ENCODE measurements at places on chromosomes 12 and 14.

- no peak for DNase-seq
Measured at GRCh38 chr12:57545809-57546437, 1.1 kb downstream of the DCTN2 start.

DNA sequence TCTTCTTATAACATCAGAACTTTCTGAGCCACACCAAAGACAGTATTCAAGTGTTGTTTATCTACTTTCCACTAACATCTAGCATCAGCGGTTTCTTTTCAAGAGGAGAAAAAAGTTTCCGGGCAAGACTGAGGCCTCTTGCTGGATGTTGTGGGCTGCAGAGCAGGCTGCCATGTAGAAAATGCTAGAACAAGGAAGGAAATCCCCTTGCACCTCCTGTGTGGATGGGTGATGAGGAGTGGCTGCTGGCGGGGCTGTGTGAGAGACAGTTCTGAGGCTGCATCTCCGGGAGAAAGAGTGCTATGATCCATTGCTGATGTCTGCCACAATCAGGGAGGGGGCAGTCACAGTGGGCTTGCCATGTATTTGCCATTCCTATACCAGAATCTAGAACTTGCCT lies 37.8 kb upstream of the PPP1CC start:
- no peak for DNase-seq

- no peak for DNase-seq
Measured at GRCh38 chr12:70042675-70043074, 200.6 kb upstream of the CNOT2 start.

GRCh38 chr14:74667758-74668157 lies 45.1 kb downstream of the AREL1 start:
- no peak for DNase-seq

- no peak for DNase-seq
Measured at GRCh38 chr12:102371165-102371564, 109.2 kb downstream of the IGF1 start.

DNA sequence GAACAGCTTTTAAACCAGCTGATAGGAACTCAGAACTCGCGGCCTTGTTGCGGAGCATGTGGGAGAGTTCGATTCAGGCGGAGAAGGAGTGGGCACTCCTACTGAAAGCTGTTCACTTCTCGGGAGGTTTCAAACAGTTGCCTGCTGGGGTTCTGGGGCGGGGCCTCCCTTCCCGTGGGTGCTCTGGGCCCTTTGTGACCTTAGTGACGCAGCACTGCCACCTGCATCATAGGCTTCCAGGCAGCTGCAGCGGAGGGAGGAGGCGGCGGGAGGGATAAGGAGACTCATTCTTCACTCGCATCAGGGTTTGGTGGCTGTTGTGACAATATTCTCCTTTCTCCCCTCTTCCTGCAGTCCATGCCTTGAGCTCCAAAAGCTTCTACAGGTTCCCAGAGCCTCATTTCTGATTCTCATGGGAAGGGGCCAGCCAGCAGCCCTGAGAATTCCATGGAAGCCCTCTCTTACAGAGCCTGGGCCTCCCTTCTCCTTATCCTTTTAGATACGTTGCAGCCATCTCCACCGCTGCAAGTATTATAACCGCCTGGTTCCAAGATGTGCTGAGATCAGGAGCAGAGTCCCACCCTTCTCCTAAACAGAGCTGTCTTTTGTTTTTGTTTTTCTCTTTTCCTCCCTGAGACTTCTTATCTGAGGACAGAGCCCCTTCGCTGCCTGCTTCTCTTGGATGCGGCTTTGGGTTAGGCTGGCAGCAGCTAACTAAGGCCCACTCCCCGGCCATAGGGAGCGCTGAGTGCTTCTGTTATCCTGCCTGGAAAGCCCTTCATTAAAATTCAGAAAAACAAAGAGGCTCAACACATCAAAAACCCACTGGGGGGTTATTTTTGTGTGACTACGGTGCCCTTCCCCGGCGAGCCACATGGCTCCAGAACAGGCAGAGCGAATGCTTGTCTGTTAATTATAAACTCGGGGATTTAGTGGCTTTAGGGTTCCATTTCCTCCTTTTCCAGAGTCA lies 67.6 kb upstream of the GPATCH2L start:
- no peak for DNase-seq

DNA sequence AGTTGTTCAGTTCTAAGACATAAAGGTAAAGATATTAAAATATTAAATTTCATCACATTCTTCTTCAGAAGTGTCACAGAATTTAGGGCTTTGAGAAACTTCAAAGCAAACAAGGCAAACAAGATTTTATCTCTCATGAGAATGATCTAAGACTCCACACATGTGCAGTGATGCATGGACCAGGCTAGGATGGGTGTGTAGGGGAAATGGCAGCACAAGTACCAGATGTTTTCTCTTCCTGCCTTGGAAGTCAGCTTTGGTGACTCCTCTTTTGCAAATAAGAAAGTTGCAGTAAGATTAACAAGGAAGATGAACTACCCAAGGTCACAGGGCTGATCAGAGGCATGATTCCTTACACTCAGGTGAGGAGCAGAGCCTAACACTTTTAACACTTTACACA lies 163.8 kb upstream of the LMNTD1 start:
- no peak for DNase-seq

GRCh38 chr12:3572560-3572959 lies 81.6 kb downstream of the PRMT8 start:
- DNase-seq: no peak

DNA sequence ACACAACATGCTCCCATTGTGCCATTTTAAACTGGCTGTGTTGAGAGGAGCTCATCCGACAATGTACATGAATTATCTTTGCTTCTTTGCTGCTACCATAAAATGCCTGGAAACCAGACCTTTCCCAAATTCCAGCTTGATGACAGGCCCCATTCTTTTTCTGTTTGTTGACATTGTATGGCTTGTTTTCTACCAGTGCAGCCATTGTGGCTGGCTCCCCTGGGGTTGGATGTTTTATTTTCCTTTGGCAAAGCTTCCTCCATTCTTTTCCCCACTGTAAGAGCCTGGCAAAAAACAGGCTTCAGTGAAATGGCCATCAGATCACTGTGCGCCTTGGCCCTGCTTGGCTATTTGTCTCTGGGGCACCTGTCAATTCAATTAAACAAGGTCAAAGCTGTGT lies 532.5 kb downstream of the VRK1 start:
- DNase-seq: no peak

DNA sequence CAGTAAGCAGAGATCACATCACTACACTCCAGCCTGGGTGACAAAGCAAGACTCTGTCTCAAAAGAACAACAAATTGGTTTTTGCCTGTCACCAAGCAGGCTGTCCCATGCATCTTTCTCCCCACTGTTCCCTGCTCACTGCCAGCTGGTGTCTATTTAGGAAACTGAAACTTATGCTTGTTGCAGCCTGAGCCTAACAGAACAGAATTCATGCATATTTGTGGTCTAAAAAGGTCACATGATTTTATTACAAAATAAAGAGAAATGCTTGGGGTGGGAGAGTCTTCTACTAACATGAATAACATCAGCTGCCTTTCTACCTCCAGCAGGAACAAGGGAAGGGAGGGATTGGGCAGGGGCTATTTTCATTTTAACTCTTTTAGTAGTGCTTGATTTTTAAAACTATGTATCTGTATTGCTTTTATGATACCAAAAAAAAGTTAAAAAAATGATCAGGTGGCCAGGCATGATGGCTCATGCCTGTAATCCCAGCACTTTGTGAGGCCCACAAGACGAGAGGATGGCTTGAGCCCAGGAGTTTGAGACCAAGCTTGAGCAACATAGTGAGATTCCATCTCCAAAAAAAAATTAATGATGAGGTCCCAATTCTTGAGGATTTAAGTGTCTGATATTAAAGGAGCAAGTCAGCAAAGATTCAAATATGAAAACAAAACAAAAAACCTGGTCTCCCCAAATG lies 923 bp downstream of the STAT2 start:
- DNase-seq: no peak

DNA sequence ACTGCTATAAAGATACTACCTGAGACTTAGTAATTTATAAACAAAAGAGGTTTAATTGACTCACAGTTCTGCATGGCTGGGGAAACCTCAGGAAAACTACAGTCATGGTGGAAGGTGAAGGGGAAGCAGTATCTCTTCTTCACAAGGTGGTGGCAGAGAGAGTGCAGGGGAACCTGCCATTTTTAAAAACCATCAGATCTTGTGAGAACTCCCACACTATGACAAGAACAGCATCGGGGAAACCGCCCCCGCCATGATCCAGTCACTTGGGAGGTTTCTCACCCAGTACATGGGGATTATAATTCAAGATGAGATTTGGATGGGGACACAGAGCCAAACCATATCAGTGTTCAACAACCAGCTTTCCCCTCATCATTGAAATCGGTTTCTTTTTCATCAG lies 49.9 kb downstream of the AEBP2 start:
- no peak for DNase-seq

GRCh38 chr12:53047221-53048032 lies 2.4 kb upstream of the TNS2 start:
- DNase-seq: no peak

DNA sequence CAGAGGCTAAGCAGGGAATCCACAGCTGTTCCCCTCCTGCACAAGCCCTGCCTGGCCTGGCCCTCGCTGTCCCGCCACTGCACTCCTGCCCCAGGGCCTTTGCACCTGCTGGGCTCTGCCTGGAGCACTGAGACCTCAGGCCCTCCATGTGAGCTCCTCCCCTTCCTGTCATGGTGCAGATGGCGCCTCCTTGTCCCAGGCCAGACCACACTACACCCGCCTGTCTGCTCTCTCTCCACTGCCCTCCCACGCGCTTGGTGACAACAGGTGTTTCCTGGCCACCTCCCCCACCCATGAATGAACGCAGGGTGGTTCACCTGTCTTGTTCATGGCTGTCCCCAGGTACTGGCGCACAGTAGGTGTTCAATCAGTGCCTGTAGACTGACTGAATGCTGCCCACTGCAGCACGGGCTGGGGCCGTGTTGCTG lies 82.9 kb downstream of the NCOR2 start:
- DNase-seq: no peak

DNA sequence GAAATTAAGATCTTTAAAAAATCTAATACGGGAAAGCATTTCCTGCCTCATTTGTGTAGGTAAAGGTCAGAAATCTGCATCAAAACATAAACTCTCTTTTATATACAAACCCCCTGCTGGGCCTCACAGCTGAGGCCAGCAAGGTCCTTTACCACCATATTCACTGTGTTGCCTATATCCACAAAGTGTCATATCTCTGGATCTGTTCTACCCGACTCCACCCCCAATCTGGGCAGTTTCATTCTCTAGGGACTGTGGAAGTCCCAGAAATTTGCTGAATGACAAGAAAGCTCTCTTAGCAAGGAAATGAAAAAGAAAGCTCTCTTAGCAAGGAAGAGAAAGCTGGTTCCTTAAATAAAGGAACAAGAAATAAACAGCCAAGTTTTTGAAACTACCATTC lies 301.7 kb downstream of the KCNH5 start:
- no peak for DNase-seq

DNA sequence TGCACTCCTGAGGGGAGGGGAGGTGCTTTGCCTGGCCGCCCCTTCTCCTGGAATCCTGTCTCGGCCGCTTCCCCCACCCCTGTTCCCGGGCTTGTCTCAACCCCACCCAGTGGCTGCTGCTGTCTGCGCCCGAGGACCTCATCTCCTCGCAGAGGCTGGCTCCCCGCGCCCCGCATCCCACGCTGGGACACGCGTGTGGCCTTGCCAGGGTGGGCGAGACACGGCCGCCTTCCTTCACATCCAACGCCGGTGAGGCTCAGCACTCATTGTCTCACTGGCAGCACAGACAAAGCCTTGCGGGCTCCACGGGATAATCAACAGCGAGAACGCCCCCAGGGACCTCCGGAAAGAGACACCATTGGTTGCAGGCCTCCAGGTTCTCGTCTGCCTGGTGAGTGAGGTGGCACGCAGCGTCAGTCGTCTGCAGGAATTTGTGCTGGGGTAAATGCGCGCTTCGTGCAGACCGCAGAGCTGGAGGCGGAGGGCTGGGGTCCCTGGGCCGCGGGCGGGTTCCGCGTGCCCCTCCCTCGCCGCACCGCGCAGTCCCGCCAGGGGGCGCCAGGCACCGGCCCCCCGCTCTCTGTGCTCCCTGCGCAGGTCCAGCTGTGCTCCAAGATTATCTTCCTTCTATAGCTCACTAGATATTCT lies 26.8 kb downstream of the CCDC177 start:
- no peak for DNase-seq

DNA sequence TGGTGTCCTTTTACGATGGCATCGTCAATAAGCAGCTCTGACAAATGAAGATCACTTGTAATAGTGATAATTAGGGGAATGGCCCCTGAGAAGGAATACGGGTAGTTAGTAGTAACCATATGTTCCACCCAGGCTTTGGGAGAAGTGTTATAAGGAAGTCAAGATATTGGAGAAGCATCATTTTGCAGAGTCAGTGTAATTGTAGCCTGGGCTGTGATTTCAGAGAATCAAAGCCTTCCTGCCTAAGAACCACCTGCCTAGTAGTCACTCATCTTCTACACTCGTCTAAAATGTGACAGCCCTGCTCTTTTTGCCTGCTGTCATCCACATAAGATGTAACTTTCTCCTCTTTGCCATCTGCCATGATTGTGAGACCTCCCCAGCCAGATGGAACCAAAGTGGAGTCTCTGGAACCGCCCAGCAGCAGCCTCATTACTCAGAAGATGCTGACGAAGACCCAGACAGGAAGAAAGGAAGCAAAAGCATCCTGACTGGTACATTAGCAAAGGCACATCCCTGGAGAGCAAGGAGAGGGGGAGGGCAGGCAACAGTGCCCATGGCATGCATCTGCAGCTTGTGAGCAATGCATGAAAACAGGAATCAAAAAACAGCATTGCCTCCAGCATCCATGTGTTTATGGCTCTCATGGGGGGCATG lies 12.6 kb upstream of the EDDM3A start:
- no peak for DNase-seq

GRCh38 chr12:7090222-7090998 lies 1.8 kb downstream of the C1R start:
- no peak for DNase-seq

- DNase-seq: peak; percentile 18
Measured at GRCh38 chr12:77152623-77153193, 87.3 kb upstream of the E2F7 start.

DNA sequence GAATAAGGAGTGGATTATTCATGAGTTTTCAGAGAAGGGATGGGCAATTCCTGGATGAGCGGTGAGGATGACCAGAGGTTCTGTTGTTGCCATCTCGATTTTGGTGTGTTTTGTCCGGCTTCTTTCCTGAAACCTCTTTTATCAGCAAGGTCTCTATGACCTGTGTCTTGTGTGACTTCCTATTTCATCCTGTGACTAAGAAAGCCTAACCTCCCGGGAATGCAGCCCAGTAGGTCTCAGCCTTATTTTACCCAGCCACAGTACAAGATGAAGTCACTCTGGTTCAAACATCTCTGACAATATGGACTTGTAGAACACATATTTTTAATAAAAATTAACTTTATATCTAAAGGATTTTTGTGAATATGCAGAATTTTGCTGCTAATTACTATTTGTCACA lies 716.4 kb downstream of the FSCB start:
- DNase-seq: no peak

Data from Panc1 (cell line).